ENCODE measurements at places on chromosomes 2 and 18. TPM values are rescaled to one million over a fixed set of nuclear protein-coding genes. Genes with fewer than 3 reads are reported as not detected.
A peak's percentile ranks its signal among the peaks of the same experiment; 100 is the strongest.

DNA sequence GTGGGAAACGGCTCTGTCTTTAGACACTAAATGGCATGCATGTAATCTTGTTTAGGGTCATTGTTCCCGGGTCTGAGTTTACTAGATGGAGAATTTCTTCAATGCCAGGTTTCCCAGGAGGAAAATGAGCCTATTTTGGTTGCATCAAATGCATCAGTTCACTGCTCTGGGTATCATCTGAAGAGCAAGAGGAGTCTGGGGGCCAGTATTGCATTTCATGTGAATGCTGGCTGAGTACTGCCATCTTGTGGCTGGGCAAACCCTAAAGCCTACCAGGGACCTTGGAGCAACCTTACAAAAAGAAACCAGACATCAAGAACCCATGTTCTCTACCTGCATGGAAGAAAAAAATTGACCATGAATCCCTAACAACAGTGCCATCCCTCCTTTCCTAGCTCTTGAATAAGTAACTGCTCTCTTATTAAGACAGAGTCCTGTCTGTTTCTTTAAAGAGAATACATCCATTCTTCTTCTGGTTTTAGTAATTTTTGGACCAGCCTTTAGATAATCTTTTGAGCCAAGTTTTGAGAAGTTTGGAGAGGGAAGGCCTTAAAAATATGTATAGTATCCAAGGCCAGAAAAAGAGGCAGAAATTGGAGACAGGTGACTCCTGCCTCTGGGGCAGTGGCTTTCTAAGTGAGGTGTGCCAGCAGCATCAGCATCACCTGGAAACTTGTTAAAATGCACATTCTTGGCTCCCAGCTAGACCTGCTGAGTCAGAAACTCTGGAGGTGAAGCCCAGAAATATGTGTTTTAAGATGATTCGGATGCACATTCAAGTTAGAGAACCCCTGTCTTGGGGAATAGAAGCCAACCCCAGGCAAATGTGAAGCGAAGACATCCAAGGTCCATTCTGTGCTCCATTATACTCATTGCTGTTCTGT is 261.0 kb upstream of the CXCR4 start:
- H3K4me3 ChIP-seq: no peak overlapping the region
- H3K27ac ChIP-seq: no peak overlapping the region
- no peaks in the 10 kb centered on the region for H3K36me3 ChIP-seq
- DNase-seq: peak; percentile 58

DNA sequence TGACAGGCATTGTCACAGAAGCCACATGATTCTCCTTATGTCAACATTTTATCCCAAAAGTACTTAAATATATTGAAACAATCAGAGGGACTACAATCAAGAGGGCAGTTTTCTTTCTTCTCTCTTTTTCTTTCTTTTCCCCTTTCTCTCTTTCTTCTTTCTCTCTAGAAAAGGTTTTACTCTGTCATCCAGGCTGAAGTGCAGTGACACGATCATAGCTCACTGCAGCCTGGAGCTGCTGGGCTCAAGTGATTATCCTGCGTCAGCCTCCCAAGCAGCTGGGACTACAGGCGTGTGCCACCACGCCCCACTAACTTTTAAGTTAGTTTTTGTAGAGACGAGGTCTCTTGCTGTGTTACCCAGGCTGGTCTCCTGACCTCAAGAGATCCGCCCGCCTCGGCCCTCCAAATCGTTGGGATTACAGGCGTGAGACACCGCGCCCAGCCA is 1.0 kb upstream of the PRKD3 start:
- H3K4me3 ChIP-seq: peak overlapping the region; percentile 87
- H3K27ac ChIP-seq: no peak overlapping the region
- no peaks in the 10 kb centered on the region for H3K36me3 ChIP-seq
- peaks cover 24% of the 10 kb centered on the region for H3K4me1 ChIP-seq

- H3K4me3 ChIP-seq: no peak overlapping the region
- no peak overlapping the region for H3K27ac ChIP-seq
- no peaks in the 10 kb centered on the region for H3K36me3 ChIP-seq
Observed at GRCh38 chr18:23038712-23039111, 96.6 kb upstream of the CABLES1 start.

GRCh38 chr2:225662101-225662500 is 262.6 kb downstream of the NYAP2 start:
- H3K36me3 ChIP-seq: no peaks in the 10 kb centered on the region
- no peaks in the 10 kb centered on the region for H3K27me3 ChIP-seq
- no peak overlapping the region for H3K27ac ChIP-seq

MRPL30 gene
- 44.3 TPM for total RNA-seq

ASAP2 gene
- total RNA-seq: 51.8 TPM

DNA sequence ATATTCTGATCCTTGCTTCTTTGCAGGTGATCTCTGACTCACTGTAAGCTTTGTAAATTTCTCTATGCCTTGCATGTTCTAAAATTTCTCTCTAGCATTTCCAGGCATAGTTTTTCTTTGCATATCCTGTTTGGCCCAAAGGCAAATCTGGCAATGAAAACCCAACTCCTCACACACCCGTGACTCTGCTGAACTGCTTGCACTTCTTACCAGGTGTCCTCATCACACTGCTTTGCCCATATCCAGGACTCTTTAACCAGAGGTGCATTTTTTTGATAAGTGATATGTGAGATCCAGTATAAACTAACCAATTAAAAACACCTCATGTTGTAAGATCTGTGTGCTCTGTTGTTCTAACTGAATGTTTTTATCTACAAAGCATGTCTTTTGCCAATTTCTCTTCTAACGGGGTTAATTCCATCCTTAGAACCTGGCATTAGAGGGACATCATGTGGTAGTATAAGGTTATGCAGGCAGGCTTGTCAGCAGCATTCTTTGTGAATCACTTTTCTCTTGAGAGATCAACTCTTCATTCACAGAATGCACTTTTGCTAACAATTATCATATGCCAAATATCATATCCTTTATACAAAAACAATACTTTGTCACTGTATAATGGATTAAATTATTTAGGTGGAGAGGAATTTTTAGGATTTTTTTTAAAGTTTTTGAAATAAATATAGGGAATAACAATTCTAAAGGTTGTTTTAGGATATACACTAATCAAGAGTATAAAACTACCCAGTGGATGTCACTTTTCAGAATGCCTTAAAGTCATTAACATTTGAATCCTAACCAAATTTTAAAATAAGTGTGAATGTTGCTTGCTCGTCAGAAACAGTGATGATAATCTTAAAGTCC is 20.8 kb upstream of the TMX3 start:
- H3K27ac ChIP-seq: no peak overlapping the region
- H3K4me1 ChIP-seq: no peaks in the 10 kb centered on the region
- H3K27me3 ChIP-seq: no peaks in the 10 kb centered on the region
- H3K4me3 ChIP-seq: no peak overlapping the region
- no peak for DNase-seq
- H3K36me3 ChIP-seq: no peaks in the 10 kb centered on the region

GRCh38 chr2:72696559-72696958 is 129.3 kb downstream of the EXOC6B start:
- H3K27me3 ChIP-seq: no peaks in the 10 kb centered on the region
- H3K4me3 ChIP-seq: no peak overlapping the region
- peaks cover 9% of the 10 kb centered on the region for H3K4me1 ChIP-seq

GRCh38 chr2:74762789-74763188 is 71.1 kb upstream of the HK2 start:
- no peak overlapping the region for H3K27ac ChIP-seq
- peaks cover under 1% of the 10 kb centered on the region for H3K36me3 ChIP-seq
- no peak overlapping the region for H3K4me3 ChIP-seq

RAB17 gene
- not detected for total RNA-seq

LIMS4 gene
- total RNA-seq: 0.75 TPM

GRCh38 chr18:23932385-23933067 is 82.0 kb upstream of the TTC39C start:
- no peak overlapping the region for H3K27ac ChIP-seq
- no peaks in the 10 kb centered on the region for H3K4me1 ChIP-seq
- peaks cover 2% of the 10 kb centered on the region for H3K27me3 ChIP-seq
- no peaks in the 10 kb centered on the region for H3K36me3 ChIP-seq

DNA sequence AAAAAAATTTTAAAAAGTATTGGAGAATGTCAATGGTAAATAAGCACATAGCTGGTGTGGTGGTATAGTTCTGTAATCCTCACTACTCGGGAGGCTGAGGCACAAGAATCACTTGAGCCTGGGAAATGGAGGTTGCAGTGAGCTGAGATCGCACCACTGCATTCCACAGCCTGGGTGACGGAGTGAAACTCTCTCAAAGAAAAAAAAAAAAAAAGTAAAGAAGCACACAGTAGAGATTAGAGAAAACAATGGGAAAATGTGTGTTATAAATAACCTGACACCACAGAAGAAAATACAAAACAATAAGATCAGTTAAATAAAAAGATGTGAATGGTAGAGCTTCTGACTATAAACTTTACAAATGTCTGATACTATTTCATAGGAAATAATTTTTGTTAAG is 163.7 kb upstream of the WDSUB1 start:
- no peaks in the 10 kb centered on the region for H3K27me3 ChIP-seq
- peak overlapping the region; percentile 81 for H3K27ac ChIP-seq
- H3K36me3 ChIP-seq: peaks cover 10% of the 10 kb centered on the region

- peak overlapping the region; percentile 58 for H3K4me3 ChIP-seq
- H3K4me1 ChIP-seq: peaks cover 21% of the 10 kb centered on the region
- H3K27me3 ChIP-seq: peaks cover 97% of the 10 kb centered on the region
- DNase-seq: peak; percentile 6
Observed at GRCh38 chr2:45168711-45169338, 159.6 kb upstream of the SIX2 start.

DNA sequence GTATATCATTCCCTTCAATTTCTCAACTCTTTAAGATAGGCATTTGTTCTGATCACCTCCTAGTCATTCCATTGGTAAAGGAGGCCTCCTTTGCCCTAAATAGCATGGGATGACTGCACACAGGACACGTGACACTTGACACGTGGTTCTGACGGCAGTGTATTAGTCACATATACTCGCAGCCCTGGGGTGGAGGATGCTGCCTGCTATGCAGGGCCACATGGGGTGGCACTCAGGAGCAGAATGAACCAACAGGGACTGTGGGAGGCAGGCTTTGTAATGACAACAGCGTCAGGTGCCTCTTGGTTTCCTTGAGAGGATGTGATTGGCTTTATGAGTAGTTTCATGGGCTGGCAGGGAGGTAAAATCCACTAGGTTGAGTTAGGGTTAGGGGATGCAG is 9.3 kb upstream of the KCNS3 start:
- H3K4me3 ChIP-seq: no peak overlapping the region
- H3K4me1 ChIP-seq: no peaks in the 10 kb centered on the region
- no peak overlapping the region for H3K27ac ChIP-seq

DLX1 gene
- 48.9 TPM for total RNA-seq

- no peaks in the 10 kb centered on the region for H3K36me3 ChIP-seq
- no peaks in the 10 kb centered on the region for H3K27me3 ChIP-seq
- no peak overlapping the region for H3K4me3 ChIP-seq
- DNase-seq: no peak
- H3K27ac ChIP-seq: no peak overlapping the region
- peaks cover 22% of the 10 kb centered on the region for H3K4me1 ChIP-seq
Observed at GRCh38 chr2:174846218-174846617, 81.9 kb upstream of the CHRNA1 start.

DNA sequence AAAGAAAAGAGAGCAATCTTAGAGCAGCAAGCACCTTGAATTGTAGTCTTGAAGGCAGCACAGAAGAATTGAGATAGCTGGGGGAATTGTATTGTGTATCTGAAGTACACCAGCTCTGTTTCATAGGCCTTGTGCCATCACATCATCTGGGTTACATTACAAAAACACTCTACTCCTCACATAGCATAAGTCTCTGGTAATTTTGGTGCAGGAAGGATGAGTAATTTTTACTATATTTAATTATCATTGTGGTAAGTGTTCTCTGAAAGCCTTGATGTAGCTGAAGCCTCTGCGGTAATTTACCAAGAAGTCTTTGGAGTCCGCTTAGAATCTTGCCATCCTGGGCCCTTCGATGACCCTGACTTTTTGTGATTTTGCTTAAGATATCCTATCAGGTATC is 291.1 kb downstream of the ARHGAP15 start:
- no peaks in the 10 kb centered on the region for H3K36me3 ChIP-seq
- H3K4me3 ChIP-seq: no peak overlapping the region
- no peak overlapping the region for H3K27ac ChIP-seq
- no peaks in the 10 kb centered on the region for H3K4me1 ChIP-seq

DNA sequence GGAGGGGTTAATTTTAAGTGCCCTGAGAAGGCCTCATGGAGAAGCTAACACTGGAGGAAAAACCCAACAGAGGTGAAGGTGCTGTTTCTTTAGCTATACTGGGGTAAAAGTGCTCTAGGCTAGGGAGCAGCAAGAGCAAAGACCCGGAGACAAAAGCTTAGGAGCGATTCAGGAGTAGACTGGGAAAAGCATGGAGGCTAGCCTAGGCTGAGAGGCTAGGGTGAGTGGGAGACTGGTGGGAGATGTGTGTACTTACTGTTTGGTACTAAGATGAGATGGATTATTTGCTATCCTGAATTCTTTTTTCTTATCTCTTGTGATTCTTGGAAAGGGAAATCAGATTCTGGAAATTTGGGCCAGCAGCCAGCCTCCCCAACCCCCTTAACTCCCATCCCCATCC is 2.0 kb downstream of the GIGYF2 start:
- H3K4me3 ChIP-seq: peak overlapping the region; percentile 96
- peak overlapping the region; percentile 16 for H3K27ac ChIP-seq
- peaks cover 10% of the 10 kb centered on the region for H3K36me3 ChIP-seq
- H3K27me3 ChIP-seq: peaks cover 4% of the 10 kb centered on the region
- H3K4me1 ChIP-seq: peaks cover 41% of the 10 kb centered on the region
- DNase-seq: no peak

- DNase-seq: no peak
- H3K4me3 ChIP-seq: no peak overlapping the region
- H3K4me1 ChIP-seq: no peaks in the 10 kb centered on the region
- H3K27ac ChIP-seq: peak overlapping the region; percentile 46
Observed at GRCh38 chr18:38900031-38900430, 1334.4 kb upstream of the CELF4 start.

DNA sequence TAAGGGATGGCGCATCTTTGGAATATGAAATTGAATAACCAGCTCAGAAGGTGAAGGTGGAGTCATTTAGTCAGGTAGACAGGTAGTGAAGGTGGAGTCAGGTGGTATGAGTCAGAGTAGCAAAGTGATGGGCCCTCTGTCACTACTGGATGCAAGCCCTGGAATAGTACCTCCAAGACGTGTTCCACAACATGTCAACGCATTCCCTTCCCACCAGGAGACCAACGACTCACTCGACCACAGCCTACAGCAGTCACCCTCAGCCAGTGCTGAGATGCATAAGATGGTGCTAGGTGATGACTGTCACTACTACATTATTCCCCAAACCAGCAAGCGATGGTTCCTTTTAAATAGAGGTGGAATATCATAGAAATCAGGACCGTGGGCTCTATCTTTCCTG is 6.8 kb downstream of the CPLX4 start:
- peaks cover 4% of the 10 kb centered on the region for H3K4me1 ChIP-seq
- DNase-seq: no peak
- H3K36me3 ChIP-seq: no peaks in the 10 kb centered on the region
- no peak overlapping the region for H3K27ac ChIP-seq

- H3K36me3 ChIP-seq: no peaks in the 10 kb centered on the region
- no peak for DNase-seq
- H3K4me1 ChIP-seq: no peaks in the 10 kb centered on the region
- peaks cover 2% of the 10 kb centered on the region for H3K27me3 ChIP-seq
Observed at GRCh38 chr2:71856773-71857525, 290.7 kb downstream of the CYP26B1 start.
